ENCODE measurements at places on chromosomes 5 and 9.

GRCh38 chr5:132369007-132369473 is 470 bp upstream of the SLC22A5 start:
- DNase-seq, result no peak

GRCh38 chr5:170642776-170643436 is 139.1 kb downstream of the KCNIP1 start:
- no peak for DNase-seq

GRCh38 chr5:756171-756570 is 28.4 kb downstream of the ZDHHC11B start:
- DNase-seq, result no peak

GRCh38 chr5:150246835-150247234 is 42.7 kb downstream of the CAMK2A start:
- peak; percentile 84 for DNase-seq

DNA sequence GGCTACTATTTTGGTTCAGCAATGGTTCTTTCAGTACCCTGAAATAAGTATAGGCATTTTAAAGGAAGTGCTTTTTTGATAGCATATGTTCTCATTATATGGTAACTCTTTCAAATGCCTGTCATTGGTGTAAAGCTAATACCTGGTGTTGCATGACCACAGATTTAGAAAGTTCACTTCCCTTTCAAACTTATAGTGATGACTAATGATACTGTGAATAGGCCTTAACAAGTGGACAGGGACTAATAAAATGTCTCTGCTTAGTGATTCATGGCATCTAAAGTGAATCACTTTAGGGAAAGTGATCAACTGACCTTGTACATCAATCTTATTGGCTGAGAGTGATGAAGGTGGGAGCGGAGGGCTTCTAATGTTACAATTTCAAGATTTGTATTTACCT is 21.6 kb downstream of the MRPL22 start:
- no peak for DNase-seq

- DNase-seq, result no peak
These were observed 197.4 kb downstream of the GAS1 start for GRCh38 chr9:86749894-86750255.

All from chondrocyte (in vitro differentiated cells).